Transverse colon (tissue), 4 donors: ENCODE measurements at places on chromosomes 5 and 9. TPM values are rescaled to one million over a fixed set of nuclear protein-coding genes. Genes with fewer than 3 reads are reported as not detected.

GARIN3 gene
- not detected for total RNA-seq

SLC4A9 gene
- 0.48 TPM for total RNA-seq

DNA sequence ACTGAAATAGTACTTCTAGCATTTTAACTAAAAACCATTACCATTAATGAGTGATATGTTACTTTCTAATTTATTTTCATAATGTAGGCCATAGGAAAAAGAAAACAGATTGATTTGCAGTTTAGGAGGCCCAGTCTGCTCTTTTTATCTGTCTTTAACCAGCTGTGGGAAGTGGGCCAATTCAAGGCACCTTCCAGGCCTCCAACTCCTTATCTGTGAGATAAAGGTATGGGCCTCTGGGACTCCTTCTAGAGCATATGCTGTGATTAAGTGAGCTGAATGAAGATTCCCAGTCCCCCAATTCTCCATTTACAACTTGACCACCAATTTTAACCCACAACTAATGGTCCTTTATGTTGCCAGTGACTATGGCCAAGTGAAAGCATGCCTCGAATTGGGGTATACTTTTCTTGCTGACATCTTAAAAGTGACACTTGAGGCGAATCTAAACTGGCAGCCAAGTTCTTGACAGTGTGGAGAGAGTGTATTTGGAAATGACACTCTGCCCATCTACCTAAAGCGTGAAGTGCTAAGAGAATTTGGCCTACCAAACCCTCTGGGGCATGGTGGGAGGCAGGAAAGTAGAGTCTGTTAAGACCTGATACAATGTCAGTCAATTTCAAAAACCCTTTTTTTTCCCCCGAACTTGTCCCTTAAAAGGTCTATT, 88.3 kb downstream of the PIK3R1 start:
- DNase-seq = no peak

ASTN2 gene
- total RNA-seq = 3.0 TPM

- no peak for DNase-seq
Measured at GRCh38 chr5:81859624-81860023, 108.7 kb upstream of the SSBP2 start.

- DNase-seq = no peak
Measured at GRCh38 chr5:139148306-139148705, 49.9 kb downstream of the SIL1 start.

DNA sequence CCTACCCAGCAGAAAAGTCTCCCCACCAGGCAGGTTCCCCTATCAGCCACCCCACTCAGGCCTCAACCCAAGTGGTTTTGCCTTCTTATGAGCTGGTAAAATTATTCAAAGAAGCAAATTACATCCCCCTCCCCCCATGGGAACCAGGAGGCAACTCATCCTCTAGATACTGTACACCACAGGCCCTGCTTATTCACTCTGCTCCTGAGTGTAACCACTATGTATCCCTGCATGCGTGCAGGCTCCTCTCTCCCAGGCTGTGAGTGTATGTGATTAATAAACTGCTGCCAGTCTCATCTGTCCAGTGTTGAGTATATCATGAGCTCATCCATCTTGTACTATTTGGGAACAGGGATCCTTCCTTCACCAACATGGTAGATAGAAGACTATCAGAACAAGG, 8.6 kb downstream of the KCTD16 start:
- no peak for DNase-seq

RLN2 gene
- total RNA-seq = not detected

- no peak for DNase-seq
Measured at GRCh38 chr5:57216714-57217113, 42.9 kb downstream of the GPBP1 start.

- DNase-seq = no peak
Measured at GRCh38 chr5:174834081-174834480, 109.7 kb downstream of the MSX2 start.

PRR16 gene
- total RNA-seq = 3.8 TPM

DNA sequence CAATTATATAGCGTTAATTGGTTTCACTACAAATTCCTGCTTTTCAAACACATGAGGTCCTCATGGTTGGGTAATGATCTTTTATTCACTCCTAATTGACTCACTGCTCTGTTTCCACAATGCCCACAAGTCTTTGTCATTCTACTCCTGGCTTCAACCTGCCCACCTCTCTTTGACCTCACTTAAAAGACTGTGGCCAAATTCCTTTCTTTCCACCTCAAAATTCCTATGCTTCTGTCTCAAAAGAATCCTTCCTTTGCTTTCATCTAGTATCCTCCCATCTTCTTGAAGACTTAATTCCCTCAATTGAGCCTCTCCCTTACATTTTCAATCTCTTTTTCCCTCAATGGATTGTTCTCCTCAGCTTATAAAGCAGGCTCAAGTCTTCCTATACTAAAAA, 4.9 kb downstream of the APBA1 start:
- DNase-seq = no peak

DNA sequence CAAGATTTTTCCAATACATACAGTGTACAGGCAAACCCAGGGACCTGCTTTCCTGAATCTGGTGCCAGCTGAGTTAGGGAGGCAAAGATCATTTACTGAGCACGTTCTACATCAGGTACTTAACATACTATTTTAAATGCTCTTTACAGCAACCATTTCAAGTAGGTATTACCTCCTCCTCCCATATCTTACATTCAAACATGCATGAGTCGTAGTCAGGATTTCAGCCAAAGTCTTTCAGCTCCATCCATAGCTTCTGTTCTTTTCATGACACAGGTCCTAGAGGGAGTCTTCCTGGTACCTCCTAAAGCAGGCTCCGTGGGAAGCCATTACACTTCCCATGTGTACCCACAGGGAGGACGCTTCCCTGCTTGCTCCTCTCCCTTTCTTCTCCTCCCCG, 11.7 kb downstream of the KCNV2 start:
- DNase-seq = no peak

STPG3 gene
- total RNA-seq = not detected

C8G gene
- not detected for total RNA-seq

DNA sequence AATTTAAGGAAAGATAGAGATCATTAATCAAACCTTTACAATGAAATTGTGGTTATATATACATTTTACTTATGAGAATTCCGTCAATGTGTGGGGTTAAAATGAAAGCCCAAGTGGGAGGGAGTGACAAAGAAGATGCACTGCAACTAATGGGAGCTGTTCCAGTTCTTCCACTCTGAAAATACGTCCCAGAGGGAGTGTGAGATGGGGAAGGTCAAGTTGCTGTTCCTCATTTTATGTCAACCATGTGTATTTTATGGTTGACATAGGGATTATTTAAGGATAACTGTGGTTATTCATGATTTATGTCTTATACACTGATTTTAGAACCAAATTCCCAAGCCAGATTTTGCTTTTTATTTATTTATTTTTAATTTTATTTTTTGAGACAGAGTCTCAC, 14.2 kb upstream of the RGS3 start:
- no peak for DNase-seq

IL4 gene
- not detected for total RNA-seq
